ENCODE measurements at places on chromosomes 16 and 17. TPM values are rescaled to one million over a fixed set of nuclear protein-coding genes. Genes with fewer than 3 reads are reported as not detected.

- no peak for DNase-seq
These were observed 174.3 kb downstream of the UTP18 start for GRCh38 chr17:51434434-51435170.

- DNase-seq: no peak
These were observed 27.8 kb downstream of the MARCHF10 start for GRCh38 chr17:62780269-62780668.

DNA sequence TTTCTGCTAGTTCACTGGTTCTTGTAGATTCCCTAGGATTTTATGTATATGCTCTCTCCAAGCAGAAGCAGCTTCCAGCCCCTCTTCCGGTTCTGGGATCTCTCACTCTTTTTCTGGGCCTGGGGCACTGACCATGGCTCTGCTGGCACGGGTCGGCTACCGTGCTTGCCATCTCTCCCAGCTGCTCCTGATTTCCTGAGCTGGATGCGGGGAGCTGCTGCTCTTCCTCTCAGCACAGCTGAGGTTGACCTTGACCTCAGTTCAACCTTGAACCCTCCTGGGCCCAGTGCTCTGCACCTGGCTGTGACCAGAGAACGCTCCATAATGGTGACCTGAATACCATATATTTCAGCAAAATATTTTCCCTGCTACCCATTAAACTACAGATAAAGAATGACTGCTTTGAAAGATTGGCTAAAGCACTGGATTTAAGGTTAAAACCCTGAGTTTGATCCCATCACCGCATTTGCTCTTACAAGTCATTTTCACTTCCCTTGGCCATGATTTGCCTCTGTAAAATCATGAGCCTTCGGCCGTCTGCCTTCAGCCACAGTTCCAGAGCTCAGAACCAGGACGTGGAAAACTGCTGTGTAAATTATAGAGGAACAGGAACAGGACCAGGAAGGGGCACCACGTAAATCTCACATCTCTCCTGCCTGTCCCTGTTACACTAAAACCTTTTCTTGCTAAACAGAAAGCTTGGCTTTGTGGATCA lies 130.8 kb upstream of the CHMP6 start:
- DNase-seq: no peak

GRCh38 chr16:6642271-6642670 lies 690.4 kb upstream of the RBFOX1 start:
- DNase-seq: no peak

DNA sequence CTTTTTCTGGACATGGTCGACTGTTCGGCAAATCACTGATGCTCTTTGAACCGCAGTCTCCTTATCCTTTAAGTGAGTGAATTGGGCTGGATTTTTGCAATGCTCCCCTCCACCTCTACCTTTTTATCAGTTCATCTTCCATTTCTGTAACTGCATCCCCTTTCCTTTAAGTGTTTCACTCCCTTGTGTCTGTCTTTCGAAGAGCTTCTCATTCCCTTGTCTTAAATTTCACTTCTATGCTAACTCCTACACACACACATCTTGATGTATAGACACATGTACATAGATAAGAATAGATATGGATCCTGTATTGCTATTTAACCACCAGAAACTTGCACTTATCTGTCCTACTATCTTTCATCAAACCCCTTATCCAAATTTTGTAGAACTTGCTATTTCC lies 250.7 kb downstream of the PHKB start:
- DNase-seq: no peak

- peak; percentile 71 for DNase-seq
These were observed 1.2 kb upstream of the COG1 start for GRCh38 chr17:73191443-73192205.

- no peak for DNase-seq
These were observed 410.7 kb downstream of the TMEM114 start for GRCh38 chr16:8179615-8180014.

The ITGA2B gene
- total RNA-seq: 2.4 TPM

The C16orf92 gene
- not detected for total RNA-seq

The BEAN1 gene
- 1.2 TPM for total RNA-seq

The NLRC5 gene
- total RNA-seq: 14.2 TPM
